ENCODE measurements at places on chromosomes 16 and 17.

GRCh38 chr17:39462631-39463375 is 1.5 kb downstream of the CDK12 start:
- no peak for DNase-seq

- no peak for DNase-seq
Measured at GRCh38 chr17:41992576-41992975, 24.7 kb downstream of the DNAJC7 start.

GRCh38 chr16:73149334-73149733 is 101.4 kb upstream of the ZFHX3 start:
- no peak for DNase-seq

- DNase-seq = no peak
Measured at GRCh38 chr16:77539421-77540034, 104.7 kb upstream of the ADAMTS18 start.

DNA sequence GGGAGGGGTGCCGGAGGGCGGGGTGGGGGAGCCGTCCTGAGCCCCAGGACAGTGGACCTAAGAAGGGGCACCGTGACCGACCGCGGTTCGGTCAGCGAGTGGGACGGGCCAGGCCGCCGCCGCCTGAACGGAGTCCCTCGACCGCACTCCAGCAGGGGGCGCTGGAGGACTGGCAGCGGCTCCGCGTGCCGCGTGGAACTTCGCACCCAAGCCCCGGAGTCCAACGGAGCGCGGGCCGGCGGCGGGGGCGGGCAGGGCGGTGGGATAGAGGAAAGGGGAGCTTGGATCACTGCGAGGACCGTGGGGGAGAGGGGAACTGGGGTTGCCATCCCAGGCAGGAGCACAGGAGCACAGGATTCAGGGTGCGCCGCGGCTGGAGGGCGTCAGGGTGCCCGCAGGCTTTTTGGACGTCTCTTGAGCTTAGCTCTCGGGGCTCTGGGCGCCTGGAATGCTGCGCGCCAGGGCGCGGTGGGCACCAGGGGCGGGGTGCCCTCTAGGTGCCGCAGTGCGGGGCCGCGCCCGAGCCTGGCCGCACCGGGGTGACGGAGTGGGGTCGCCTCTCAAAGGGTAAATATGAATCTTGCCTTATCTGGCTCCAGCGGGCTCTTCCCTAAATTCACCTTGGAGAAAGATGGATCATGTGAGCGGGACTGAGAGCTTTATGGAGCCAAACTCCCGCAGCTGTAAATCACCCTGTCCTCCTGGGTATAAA is 379 bp upstream of the OTOP2 start:
- peak; percentile 71 for DNase-seq

DNA sequence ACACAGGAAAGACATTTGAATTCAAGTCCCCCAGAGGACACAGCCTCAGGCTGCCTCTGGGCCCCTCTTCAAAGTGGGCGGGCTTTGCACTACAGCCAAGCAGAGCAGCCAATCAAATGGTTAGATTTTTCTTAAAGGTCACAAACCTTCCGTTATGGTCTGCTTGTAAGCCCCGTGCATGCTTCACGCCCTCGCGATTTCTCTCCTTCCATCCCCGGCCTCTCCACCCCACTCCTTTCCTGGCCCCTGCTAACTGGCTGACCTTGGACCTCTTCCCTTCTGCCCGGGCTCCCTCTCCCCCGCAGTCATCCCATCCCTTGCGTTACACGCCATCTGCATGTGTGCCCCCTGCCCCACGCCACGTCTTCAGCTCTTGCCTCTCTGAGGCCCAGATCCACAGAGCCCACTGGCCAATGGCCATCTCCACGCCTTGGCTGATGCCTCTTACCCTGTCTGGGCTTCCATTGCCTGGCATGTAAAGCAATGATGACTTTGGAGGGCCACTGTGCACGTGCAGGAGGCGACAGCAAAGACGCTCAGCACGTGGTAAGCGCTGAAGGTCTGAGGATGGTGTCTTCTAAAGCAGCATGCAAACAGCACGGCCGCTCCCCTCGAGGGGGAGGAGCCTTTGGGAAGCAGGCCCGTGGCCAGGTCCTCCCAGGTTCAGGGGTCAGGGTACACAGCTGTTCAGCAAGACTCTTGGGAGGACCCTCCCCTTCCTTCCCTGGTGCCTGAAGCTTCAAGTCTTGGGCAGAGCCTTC is 86.8 kb downstream of the ZDHHC7 start:
- no peak for DNase-seq

- DNase-seq = no peak
Measured at GRCh38 chr16:83458612-83459011, 349.2 kb upstream of the HSBP1 start.

- no peak for DNase-seq
Measured at GRCh38 chr17:55806745-55807495, 56.1 kb downstream of the PCTP start.

DNA sequence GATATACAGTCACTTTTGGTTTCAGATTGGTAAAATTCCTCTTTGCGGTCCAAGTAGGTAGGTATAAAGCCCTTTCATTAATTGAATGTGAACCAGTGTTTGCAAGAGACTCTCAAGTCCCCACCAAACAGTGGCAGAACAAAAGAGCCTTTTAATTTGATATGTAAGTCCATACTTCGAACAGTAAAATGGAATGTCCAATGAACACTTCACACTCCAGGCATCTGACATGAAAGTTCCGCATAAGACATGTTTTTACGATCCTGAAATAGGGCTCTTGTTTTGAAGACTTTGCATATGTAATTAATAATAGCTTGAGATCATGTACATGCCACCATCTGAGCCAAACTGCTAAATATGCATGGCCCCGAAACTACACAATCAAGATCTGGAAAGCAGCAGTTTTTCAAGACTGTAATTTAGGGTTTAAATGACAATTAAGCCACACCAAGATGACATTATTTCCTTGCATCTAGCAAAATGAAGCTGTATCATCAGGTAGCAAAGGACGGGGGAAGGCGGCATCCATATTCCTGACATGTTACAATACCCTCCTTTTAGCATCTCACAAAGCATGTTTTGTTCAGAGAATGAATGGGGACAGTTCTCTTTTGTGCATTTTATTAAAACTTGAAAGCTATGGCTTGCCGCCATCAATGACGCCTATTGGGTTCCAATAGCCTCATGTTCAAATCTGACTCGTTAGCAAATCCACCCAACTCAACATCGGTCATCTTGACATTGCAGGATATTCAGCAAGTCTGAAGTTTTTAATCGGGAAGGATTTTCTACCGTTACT is 39.4 kb downstream of the LITAF start:
- DNase-seq = no peak

GRCh38 chr16:81181013-81181720 is 57.3 kb upstream of the BCO1 start:
- DNase-seq = no peak

- no peak for DNase-seq
Measured at GRCh38 chr17:45686250-45686649, 97.9 kb upstream of the CRHR1 start.

GRCh38 chr16:79411805-79412204 is 188.7 kb downstream of the MAF start:
- DNase-seq = no peak

DNA sequence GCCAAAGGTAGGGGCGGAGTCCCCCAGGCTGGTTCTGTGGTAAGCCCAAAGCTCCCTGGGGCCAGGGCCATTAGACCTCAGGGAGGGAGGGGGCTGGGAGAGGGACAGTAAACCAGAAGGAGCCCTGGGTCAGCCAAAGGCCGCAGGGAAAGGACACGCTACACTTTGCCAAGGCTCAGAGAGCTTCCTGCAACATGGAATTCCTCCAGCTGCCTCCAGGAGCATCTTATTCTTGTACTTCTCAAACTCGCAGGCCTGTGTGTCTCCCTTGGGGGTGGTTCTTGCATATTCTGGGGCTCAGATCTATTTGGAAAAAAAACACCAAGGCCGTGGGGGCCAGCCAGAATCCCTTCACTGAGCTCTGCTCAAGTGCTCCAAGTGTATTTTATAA is 25.1 kb downstream of the AKAP1 start:
- no peak for DNase-seq

GRCh38 chr17:30005709-30006320 is 64.4 kb downstream of the EFCAB5 start:
- no peak for DNase-seq

GRCh38 chr17:1546292-1546922 is 16.2 kb downstream of the PITPNA start:
- no peak for DNase-seq

- DNase-seq = no peak
Measured at GRCh38 chr16:47722046-47722445, 260.9 kb downstream of the PHKB start.

GRCh38 chr17:68089881-68090280 is 54.3 kb downstream of the KPNA2 start:
- DNase-seq = no peak

GRCh38 chr17:80474231-80474960 is 2.0 kb downstream of the NPTX1 start:
- no peak for DNase-seq

DNA sequence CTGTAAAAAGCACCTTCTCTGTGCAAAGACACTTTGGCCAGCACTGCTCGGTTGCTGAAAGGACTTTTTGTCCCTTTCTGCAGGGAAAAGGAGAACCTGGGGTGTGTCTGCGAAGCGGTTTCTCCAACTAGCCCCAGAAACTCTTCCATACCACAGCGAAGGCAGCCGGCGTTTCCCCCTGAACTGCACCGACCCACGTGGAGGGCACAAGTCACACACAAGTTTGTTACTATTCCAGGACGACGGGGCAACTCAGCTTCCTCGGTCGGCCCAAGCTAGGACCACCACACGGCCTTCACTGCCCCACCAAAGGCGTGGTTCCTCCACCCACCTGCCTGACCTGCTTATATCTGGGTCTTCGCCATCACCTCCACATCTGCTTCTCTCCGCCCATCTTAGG is 1.9 kb downstream of the RTN4RL1 start:
- DNase-seq = no peak

GRCh38 chr17:1232786-1233185 is 37.5 kb upstream of the BHLHA9 start:
- DNase-seq = no peak

DNA sequence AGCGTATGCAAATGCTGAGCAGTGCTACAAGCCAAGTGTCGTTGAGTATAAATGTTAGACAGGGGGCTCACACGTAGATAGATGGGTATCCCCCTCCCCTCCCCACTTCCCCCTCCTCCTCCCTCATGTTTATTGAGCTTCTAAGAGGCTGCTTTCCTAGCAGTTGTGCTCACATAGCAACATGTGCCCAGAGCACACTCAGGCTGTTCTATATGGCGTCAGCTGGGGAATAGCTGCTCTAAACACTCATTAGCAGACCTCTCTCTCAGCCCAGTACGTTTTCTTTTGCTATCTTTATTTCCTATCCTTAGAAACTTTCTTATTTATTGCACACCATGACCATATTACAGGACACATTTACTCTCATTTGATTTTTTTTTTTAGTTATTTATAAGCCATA is 1.8 kb downstream of the KCNJ2 start:
- DNase-seq = no peak

DNA sequence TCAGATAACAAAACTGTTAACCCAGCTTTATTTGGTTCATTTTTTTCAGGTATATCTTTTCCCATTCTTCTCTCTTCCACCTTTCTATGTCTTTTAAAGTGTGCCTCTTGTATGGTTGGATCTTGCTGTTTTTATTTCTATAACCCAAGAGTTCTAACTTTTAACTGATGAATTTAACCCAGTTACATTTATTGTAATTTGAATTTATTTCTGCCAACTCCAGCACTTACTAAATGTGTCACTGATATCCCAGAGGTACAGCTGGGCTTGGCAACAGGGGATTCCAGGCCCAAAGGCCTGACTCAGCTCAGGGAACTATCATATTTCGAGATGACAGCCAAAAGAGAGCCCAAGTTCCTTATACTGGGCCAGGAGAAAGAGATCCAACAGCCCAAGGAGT is 200.1 kb downstream of the GSG1L start:
- no peak for DNase-seq

DNA sequence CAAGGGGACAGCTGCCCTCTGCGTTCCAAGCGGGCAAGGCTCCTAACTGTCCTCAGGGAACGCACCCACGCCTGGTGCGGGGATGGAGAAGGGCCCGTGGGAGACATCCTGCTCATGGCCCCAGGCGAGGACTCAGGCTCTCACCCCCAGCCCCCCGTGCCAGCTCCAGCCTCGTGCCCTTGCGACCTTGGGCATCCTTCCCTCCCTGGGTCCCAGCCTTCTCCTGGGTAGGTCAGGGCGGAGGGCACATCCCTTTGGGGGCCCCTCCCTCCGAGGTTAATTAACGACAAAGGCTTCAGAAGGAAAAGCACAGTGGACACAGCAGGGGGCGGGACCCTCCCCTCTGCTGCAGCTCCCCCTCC is 3.0 kb downstream of the PGAP6 start:
- DNase-seq = no peak

- DNase-seq = no peak
Measured at GRCh38 chr16:24075931-24076716, 180.0 kb upstream of the CACNG3 start.

GRCh38 chr17:2983255-2983654 is 80.2 kb downstream of the OR1D5 start:
- no peak for DNase-seq

GRCh38 chr17:77869665-77870132 is 88.8 kb upstream of the TNRC6C start:
- no peak for DNase-seq

Data from activated T-cell treated with anti-CD3 and anti-CD28 coated beads for 1 hour (primary cell).